Vagina (tissue), 2 donors: ENCODE measurements at places on chromosomes 2 and 18.

- no peak for DNase-seq
Measured at GRCh38 chr2:201402651-201403562, 45.8 kb upstream of the FLACC1 start.

DNA sequence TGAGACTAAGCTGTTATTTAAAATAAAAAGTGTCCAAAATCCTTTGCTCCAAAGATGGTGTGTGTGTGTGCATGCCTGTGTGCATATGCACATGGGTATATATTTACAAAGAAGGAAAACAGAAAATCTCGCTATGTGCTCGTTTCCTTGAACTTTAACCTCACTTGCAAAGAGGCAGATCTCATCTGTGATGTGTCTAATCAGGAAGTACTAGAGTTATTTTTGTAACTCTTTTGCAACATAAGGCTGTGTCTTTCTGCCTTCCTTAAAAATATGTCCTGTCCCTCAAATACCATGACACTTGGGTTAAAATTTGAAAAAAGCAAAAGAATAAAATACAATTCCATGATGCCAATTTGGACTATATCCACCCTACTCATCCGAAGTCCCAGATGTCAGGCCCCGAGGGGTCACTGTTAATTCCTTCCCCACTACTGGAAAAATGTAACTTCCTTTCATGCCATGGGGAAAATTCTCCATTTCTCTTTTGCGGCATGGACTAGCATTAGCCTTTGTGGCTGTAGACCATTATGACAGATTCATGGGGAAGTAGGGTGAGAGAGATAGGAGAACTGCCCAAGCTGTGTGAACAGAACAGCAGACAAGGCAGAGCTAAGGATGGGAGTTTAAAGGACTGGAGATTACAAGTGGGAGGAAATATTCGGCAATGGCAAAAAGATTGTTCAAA is 191.3 kb downstream of the MYO1B start:
- no peak for DNase-seq

- DNase-seq = no peak
Measured at GRCh38 chr18:60508108-60508507, 135.5 kb upstream of the MC4R start.

DNA sequence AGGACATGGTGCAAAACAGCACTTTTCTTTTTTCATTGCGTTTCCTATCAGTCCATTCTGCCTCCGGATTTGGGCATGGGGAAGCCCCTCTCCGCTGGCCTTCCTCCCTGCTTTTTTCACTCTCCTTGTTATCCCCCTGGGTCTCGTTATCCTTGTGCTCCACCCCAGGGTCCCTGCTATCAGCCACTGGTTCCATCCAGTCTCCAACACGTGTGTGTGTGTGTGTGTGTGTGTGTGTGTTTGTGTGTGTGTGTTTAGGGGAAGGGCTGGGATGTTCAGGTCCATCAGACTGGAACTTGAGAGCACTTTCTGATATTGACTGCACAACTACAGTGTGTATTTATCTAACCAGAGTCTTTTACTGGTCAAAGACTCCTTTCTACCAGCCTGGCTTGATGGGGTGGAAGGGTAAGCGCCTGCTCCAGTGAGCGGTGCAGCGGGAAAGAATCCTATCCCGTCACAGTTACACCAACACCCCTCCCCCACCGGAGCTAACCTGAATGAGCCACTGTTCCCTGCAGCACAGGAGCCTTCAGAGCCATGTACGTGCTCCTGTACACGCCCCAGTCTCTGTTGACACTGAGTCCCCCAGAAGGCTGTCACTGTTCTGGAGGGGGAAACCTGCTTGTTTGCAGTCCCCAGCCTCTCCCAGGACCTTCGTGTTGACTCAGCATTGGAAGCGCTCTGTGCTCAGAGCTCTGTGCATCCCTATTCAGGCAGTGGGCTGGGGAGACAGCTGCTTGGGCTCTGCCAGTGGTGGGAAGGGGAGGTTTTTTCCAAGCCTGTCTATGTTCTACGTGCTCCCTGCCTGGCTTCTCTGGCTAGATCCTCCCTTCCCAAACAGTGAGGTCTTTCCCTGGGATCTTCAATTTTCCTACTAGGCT is 4.6 kb downstream of the INHA start:
- DNase-seq = no peak

DNA sequence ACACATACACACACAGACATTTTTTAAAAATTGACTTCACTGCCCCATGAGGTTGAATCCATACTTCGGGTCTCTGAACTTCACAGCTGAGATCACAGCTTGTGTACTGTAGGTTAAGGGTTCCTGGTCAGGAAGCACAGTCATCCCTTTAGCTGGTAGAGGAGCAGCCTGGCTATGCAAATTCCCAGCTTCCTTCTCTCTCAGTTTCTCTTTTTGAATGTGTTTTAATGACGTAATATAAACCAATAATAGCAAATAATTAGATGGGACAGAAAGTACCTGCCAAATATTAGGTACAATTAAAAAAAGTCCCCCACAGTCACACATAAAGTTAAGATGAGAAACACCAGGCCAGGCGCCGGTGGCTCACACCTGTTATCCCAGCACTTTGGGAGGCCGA is 178.7 kb downstream of the ZNF385B start:
- no peak for DNase-seq

GRCh38 chr18:75226956-75227316 is 16.3 kb downstream of the TSHZ1 start:
- DNase-seq = peak; percentile 78

DNA sequence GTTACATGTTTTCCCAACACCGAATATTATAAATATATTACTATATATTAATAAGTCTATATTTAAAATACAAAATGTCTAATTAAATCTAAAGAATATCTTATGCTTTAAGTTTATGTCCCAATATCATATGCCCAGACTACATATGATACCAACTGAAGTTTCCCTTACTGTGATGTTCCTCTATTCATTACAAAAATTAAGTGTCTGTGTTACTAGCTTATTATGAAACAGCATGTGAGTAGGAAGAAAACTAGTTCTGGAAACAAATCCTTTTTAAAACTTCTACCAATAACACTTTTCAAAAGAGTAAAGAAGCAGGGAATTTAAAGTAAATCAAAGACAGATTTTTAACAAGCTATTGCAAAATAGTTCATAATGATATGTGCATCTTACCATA is 17.8 kb downstream of the HNRNPLL start:
- no peak for DNase-seq

- no peak for DNase-seq
Measured at GRCh38 chr18:61782545-61782944, 110.3 kb downstream of the RNF152 start.

DNA sequence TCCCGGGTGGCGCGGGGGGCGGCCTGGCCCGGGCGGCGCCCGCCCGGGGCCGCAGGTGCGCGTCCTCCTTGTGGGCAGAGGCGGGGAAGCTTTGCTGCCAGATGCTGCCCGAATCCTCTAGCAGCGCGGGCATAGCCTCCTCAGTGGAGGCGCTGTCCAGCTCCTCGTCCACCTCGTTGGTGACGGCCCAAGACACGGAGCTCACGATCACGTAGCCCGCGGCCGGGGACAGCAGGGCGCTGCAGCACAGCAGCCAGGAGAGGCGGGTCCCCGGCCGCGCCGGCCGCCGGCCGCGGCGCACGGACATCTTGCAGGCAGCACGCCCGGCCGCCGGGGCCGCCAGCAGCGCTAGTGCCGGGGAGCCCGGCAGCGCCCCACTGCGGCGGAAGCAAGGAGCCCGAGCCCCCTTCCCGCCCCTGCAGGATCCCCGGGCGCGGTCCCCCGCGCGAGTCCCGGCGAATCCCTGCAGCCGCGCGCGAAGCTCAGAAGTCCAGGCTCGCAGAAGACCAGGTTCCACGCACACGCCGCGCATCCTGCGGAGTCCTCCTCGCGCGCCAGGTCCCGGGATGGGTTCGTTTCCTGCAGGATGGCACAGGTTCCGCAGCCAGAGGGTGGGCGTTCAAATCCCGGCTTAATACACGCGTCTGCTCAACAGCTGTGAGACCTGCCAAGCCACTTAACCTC is at the start of gene CREG2:
CREG2 (minus strand) TSS at position 353 of the 684 bp plus-strand sequence; CDS start at position 307, 46 bp downstream.
- no peak for DNase-seq

DNA sequence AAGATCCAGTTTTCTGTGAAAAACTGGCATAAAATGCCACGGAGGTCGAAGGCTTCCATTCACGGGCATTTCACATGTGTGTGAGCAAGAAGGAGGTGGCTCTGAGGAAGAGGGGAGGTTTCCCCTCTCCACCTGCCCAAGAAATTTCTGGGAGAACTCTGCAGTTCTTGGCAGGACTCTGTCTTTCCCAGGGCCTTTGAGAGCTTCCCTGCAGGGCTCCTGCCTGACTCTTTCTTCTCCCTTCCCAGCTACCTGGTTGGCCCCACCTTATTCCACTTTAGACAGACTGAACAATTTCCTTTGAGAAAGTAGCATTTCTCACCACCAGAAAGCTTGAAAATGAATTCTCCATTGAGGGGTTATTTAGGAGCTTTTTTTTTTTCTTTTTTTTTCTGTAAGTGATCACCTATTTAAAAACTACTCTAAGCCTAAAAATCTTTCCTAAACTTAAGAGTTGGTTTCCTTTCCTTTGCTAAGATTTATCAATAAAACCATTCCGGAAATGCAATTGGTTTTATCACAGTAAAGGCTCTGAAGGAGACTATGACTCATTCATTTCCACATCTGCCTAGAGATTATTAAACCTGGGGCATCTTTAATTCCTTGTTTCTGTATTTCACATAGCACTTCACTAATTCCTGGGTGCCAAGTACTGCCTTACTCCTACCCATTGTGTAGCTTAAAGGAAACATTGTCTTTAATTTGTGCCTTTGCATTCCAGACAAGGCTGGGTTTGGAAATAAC is 59.3 kb downstream of the UNC80 start:
- no peak for DNase-seq

- DNase-seq = no peak
Measured at GRCh38 chr2:101124643-101125366, 26.4 kb downstream of the TBC1D8 start.
